ENCODE measurements at places on chromosomes 7 and 10.
A peak's percentile ranks its signal among the peaks of the same experiment; 100 is the strongest.

DNA sequence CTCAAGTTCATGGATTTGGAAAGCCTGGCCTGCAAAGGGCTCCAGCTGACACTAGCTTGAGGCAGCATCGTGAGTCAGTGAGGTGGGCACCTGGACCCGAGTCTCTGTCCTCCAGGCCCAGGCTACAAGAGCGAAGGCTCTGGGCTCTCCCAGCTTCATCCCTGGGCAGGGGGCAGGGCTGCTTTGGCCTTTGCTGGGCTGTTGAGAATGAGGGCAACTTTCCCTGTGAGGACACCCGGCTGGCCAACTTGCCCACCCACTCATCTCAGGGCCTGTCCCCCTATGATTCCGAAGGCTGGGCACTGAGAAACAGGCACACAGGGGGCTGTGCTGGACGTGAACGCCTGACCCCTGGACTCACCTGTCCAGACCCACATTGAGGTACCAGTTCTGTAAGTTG, 24.4 kb downstream of the LDB3 start:
- no peak for DNase-seq

DNA sequence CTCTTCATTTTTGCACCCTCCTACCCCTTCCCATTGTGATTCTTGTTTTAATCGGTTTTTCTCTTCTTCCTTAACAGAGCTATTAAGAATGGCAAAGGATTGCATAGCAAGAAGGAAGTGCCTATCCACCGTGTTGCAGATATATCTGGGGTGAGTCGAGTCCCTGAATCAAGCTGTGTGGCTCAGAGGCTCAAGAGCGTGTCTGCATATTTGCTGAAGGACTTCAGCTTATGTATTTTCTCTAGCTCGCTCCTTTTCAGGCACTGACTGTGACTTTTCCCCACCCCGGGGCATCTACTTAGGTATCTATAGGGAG, 126.6 kb downstream of the LRRC4 start:
- peak; percentile 65 for DNase-seq

DNA sequence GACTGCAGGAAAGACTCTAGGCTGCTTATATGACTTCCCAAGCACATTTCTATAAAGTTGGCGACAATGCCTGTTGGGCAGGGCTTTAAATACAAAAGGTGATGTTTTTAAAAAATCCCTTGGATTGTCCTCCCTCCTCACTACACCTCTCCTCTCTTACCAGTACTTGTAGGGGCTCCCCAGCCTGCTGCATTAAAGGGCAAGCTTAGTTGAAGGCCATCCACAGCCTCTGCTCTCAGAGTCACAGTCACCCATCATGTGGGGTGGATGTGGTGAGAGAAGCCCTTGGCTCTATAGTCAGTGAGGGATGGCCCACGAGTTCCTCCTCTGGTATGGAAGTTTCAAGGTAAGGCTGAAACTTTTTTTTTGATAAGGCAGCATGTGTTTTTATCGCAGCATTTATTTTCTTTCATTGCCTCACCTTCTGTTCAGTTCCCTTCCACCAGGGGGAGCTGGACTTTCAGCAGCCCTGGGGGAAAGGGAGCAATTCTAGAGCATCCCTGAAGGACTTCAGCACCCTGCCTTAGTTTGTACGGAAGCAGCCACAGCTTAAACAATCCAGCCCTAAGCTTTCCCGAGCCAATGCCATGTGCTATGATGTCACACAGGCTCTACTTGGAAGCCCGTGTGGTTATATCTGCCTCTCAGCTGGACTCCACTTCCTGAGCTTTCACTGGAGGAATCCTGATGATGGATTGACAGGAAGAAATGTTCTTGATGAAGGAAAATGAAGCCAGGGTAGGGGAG, 131.9 kb downstream of the CALCR start:
- DNase-seq = peak; percentile 63

GRCh38 chr7:54960517-54960916, 58.3 kb upstream of the EGFR start:
- peak; percentile 15 for DNase-seq

GRCh38 chr7:33905389-33906032, at the start of gene BMPER:
Gene BMPER (plus strand): TSS chr7:33905539. CDS start chr7:33905614, 75 bp downstream.
- DNase-seq = peak; percentile 85
